ENCODE measurements at places on chromosomes 2 and 18.
A peak's percentile ranks its signal among the peaks of the same experiment; 100 is the strongest.

- no peak for DNase-seq
These were observed 112.6 kb upstream of the MC4R start for GRCh38 chr18:60485201-60485600.

- no peak for DNase-seq
These were observed 323.7 kb downstream of the LRRTM1 start for GRCh38 chr2:79980816-79981215.

- no peak for DNase-seq
These were observed 127.0 kb upstream of the AGAP1 start for GRCh38 chr2:235366807-235367206.

- no peak for DNase-seq
These were observed 1.5 kb downstream of the RNF152 start for GRCh38 chr18:61891271-61891670.

GRCh38 chr2:202178346-202178958 is 59.9 kb downstream of the SUMO1 start:
- DNase-seq: peak; percentile 57

DNA sequence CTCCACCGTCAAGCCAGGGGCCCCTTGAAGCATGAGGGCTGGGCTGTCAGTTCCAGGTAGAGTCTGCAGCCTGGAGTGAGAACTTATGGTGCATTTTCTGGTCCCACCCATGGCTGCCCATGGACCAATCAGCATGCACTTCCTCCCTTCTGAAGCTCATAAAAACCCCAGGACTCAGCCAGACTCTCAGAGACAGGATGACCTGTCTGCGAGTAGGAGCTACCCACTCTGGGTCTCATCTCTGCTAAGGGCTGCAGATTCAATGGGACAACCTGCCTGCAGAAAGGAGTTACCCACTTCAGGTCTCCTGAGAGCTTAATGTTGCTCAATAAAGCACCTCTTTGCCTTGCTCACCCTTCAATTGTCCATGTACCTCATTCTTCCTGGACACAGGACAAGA is 9.4 kb upstream of the DUSP19 start:
- DNase-seq: no peak

- DNase-seq: no peak
These were observed 30.2 kb upstream of the ZEB2 start for GRCh38 chr2:144550084-144550483.

GRCh38 chr18:36501100-36501499 is 203.6 kb downstream of the FHOD3 start:
- DNase-seq: no peak

GRCh38 chr2:22198381-22199283 is 1074.9 kb downstream of the TDRD15 start:
- DNase-seq: no peak

DNA sequence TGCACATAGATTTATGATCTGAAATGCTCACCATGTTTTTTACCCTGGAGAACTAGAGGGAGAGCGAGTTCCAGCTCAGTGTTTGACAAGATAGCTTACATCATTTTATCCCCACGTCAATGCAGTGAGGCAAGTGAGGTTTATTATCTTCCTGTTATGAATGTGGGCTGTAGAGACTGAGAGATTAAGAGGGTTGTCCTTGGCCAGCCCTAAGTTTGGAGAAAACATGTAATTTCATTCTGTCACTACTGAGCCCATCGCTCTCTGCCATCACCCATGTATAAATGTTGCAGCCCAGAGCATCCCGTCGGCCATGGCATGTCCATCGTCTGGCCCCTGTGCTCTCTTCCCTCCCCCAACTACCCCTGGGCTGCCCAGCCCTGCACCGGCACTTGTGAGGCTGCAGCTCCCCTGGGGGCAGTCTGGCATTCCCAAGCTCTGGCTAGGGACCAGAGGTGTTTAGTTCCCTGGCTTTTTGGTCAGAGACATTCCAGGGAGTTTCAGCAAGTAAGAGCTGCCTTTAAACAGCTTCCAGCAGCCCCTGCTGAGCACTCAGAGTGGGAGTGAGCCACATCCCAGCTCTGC is 136.7 kb downstream of the ANTXR1 start:
- DNase-seq: no peak

All from cerebellar nuclear complex (tissue), 1 donor.